Right renal cortex interstitium (tissue), 3 donors: ENCODE measurements at places on chromosomes 4 and X.

- DNase-seq, result no peak
Measured at GRCh38 chr4:146844761-146845160, 100.9 kb downstream of the TTC29 start.

- no peak for DNase-seq
Measured at GRCh38 chr4:143424276-143424675, 87.6 kb downstream of the GAB1 start.

GRCh38 chrX:110310000-110310790, 7.7 kb downstream of the AMMECR1 start:
- no peak for DNase-seq

GRCh38 chr4:2322227-2322626, 60.3 kb upstream of the MXD4 start:
- DNase-seq, result no peak

GRCh38 chr4:1376841-1377605, 29.2 kb downstream of the NKX1-1 start:
- no peak for DNase-seq

DNA sequence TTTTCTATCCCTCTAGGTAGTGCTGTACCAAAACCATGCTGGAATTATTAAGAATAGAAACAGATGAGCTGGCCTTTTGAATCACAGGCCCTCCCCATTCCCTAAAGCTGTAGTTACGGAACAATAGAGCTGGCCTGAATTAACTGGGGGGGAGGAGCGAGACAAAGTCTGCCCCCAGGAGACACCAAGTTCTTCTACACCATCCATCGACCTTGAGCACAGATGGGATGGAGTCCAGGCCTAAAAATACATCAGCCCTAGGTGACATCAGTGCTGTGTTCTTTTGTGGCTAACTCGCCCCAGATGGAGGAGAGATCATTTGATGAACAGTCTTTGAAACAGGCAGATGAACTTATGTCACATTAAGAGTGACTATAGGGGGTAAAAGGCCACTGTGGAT, 49.6 kb downstream of the LHFPL1 start:
- DNase-seq, result no peak

GRCh38 chrX:12223650-12224049, 85.4 kb downstream of the FRMPD4 start:
- no peak for DNase-seq
